ENCODE measurements at places on chromosomes 1 and 21. TPM values are rescaled to one million over a fixed set of nuclear protein-coding genes. Genes with fewer than 3 reads are reported as not detected.

- H3K27ac ChIP-seq: no peak overlapping the region
- peaks cover 4% of the 10 kb centered on the region for H3K4me1 ChIP-seq
- H3K4me3 ChIP-seq: no peak overlapping the region
- DNase-seq: no peak
- no peaks in the 10 kb centered on the region for H3K36me3 ChIP-seq
- no peaks in the 10 kb centered on the region for H3K27me3 ChIP-seq
Measured at GRCh38 chr21:26117324-26117971, 53.1 kb downstream of the APP start.

The PTPRF gene
- total RNA-seq: not detected

- DNase-seq: peak; percentile 60
- peaks cover 16% of the 10 kb centered on the region for H3K36me3 ChIP-seq
- H3K27ac ChIP-seq: no peak overlapping the region
- no peak overlapping the region for H3K4me3 ChIP-seq
- H3K27me3 ChIP-seq: no peaks in the 10 kb centered on the region
Measured at GRCh38 chr1:149962039-149962647, 25.5 kb upstream of the MTMR11 start.

DNA sequence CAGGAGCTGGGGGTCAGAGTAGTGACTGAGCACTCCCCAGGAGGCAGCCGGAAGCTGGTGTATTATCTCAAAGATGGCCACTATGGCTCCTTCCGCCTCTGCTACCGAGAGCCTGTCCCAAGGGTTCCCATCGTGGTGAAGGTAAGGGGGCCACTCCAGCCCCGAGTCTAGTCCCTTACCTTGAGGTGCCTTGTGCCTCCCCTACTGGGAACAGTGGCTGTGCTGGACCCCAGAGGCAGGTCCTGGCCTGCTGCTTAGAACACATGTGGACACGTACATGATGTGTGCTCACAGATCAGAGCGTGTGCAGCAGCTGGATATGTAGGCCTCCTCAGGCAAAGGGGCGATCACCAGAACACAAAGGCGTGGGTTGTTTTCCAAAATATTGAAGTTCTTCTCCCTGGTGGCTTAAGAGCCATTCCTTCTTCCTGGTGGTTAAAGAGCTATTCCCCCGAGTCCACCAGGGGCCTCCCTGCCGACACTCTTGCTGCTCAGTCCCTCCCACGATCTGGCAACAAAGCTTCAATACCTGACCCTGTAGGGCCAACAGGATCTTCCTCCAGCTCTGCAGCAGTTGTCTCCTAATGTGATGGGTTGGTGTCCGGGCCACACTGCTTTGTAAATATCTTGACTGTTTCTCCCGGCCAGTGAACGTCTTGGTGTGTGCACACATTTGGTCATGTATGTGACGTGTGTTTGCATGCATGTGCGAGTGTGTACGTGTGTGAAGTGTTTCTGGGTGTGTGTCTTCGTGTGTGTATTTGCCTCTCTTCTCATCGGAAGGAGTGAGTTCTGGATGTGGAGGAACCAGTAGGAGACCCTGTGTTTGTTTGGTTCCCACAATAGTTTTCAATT is 68.4 kb upstream of the TINAGL1 start:
- no peak overlapping the region for H3K4me3 ChIP-seq
- H3K27me3 ChIP-seq: no peaks in the 10 kb centered on the region
- no peak for DNase-seq
- no peaks in the 10 kb centered on the region for H3K36me3 ChIP-seq
- H3K27ac ChIP-seq: no peak overlapping the region

GRCh38 chr1:196544617-196545016 is 63.6 kb downstream of the KCNT2 start:
- H3K4me1 ChIP-seq: no peaks in the 10 kb centered on the region
- H3K27ac ChIP-seq: no peak overlapping the region
- no peaks in the 10 kb centered on the region for H3K36me3 ChIP-seq
- DNase-seq: no peak

The TENT5C gene
- 3.7 TPM for total RNA-seq

Data from naive thymus-derived CD4-positive, alpha-beta T cell (primary cell).